Activated B cell treated with CpG ODN at 0.5 μM for 24 hours (primary cell): ENCODE measurements at places on chromosomes 1 and 21. TPM values are rescaled to one million over a fixed set of nuclear protein-coding genes. Genes with fewer than 3 reads are reported as not detected.

DNA sequence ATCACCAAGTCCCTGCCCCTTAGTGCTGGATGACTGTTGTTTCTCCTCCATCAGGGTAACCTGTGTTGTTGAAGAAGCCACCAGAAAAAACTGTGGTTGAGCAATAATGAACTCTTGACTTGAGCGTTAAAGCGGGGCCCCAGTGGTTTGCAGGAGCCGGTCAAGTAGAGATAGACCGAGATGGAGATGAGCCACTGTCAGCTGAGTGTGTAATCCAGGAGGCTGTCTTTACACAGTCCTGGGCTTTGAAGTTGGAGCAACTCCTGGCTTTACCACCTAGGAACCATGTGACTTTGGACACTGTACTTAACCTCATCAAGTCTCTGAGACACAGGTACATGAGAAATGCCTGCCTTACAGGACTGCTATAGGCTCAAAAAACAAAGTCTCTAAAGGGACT, 158.1 kb downstream of the ST6GALNAC3 start:
- DNase-seq, result no peak

DNA sequence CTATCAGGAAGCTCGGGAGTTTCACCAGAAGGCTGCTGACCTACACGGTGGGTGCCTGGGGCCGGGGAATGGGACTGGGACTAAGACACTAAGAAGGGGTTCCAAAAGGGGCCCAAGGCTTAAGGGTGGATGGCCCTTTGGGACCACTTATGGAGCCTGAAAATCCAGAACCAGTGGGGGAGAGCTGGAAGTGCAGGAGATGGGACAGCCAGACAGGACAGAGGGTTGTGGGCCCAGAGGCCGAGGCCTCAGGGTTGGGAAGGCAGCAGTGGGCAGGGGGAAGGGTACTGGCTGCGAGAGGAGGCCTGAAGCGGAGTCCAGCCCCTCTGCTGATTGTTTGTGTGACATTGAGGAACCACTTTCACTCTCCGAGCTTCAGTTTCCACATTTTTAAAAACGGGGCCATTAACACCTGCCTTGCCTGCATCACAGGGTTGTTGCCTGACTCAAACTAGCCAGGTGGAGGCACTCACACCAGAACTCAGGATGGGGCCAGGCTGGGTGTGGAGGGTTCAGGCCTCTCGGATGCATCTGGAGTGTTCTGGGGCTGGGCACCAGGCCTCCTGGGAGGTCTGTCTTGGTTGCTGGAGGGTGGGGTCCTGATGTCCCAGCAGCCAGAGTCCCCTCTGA, 3.0 kb downstream of the TTC24 start:
- no peak for DNase-seq

DNA sequence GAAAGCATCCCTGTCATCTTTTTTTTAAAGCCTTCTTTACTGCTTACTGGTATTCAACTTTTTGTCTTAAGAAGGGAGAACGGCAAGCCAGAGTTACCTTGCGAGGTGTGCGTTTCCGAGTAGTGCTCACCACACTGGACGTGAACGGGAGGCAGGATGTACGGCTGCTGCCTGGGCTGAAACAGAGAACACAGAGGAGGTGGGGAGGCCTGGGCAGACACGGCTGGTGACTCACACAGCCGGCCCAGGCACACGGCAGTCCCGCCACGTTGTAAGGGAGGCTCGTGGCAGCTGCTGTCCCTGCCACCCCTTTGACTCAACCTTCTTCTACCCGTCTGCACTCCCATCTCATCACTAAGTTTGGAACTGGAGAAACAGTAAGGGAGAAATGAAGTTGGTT, 105.8 kb downstream of the SMYD2 start:
- no peak for DNase-seq

DNA sequence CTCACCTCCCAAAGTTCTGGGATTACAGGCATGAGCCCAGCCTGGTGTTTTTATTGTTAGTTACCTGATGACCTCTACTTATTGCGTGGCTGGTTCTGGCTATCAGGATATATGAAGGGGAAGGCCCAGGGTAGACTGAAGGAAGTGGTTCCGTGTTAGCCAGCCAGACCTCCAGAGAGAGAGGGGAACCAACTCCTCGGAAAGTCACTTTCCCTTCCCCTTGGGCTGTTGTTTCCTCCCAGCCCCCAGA, 2.5 kb upstream of the RCSD1 start:
- no peak for DNase-seq

GRCh38 chr1:170619241-170620028, 44.5 kb upstream of the PRRX1 start:
- no peak for DNase-seq

KCNN3 gene
- total RNA-seq, result 0.44 and 1.1 TPM in 2 replicates
